ENCODE measurements at places on chromosomes 1 and 21.
A peak's percentile ranks its signal among the peaks of the same experiment; 100 is the strongest.

DNA sequence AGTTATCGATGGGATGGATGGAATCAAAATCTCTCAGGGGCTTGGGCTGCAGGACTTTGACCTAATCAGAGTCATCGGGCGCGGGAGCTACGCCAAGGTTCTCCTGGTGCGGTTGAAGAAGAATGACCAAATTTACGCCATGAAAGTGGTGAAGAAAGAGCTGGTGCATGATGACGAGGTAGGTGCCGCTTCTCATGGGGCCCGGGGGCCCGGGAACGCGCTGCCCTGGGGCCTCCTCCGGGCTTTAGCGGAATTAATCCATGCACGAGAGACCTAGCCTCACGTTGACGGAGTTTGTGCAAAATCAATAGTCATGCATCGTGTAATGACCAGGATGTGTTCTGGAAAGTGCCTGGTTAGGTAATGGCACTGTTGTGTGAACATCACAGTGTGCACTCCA, 43.8 kb downstream of the FAAP20 start:
- DNase-seq = no peak

DNA sequence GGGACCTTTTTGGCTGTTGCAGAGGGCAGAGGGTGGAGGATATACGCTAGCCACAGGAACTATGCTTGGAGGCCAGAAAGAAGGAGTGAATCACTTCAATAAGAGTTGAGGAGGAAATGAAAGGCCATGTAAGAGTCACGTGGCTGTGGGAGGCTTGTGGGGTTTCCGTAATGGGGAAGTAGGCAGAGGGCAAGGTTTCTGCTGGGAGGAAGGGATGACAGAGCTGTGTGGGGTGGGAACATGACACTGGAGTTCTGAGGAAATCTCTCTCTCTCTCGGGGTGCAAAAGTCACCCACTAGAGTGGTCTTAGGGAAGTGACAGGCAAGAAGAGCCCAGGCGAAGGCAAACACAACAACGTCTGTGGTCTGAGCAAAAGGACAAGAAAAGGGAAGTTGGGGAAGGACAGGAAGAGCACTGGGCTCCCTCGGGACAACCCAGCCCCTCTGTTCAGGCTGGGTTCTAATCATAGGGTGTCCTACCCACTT, 3.9 kb upstream of the CD1C start:
- no peak for DNase-seq

- no peak for DNase-seq
Measured at GRCh38 chr1:10888291-10888690, 91.8 kb upstream of the CASZ1 start.

- DNase-seq = peak; percentile 12
Measured at GRCh38 chr21:16194095-16194787, 464.5 kb downstream of the USP25 start.

DNA sequence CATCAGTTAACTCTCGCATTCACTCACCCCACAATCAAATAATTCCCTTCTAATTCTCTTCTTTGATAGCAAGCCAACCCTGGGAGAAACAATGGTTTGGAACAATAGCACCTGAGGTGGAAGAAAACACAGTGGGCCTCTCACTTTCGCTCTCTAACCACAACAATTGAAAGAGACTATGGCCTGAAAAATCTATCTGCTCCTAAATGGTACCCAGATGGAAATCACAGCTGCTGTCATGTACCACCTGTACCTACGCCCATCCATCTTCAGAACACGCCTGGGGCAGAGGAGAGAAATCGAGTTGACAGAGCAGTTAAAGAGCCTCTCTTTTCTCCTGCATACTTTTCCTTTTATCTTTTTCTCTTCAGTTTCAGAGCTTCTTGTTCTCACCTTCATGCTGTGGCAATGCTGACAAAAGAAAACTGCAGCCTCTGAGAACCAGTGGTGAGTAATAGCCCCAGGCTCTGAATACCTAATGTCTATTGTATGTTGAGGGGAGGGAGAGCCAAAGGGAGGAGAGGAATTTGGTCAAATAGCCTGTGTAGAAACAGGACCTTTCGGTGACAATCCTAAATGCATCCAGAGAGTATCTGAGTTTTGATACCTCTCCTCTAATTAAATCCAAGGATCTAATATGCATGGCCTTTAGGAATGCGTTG, 57.7 kb downstream of the ZC3H11B start:
- peak; percentile 15 for DNase-seq

- DNase-seq = no peak
Measured at GRCh38 chr1:102098081-102098480, 101.4 kb upstream of the OLFM3 start.

DNA sequence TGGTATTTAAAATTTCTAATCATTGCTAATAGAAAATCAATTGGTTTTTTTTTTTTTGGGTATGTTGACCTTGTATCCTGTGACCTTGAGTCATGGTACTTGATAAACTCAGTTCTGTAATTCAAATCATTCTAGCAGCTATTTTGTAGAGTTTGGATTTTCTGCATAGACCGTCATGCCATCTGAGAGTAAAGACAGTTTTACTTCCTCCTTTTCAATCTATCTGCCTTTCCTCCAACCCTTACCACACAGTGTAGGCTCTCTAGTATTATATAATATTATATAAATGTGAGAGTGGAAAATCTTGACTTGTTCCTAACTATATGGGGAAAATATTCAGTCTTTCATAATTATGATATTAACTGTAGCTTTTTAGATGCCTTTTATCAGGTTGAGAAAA, 7.0 kb downstream of the TDRD5 start:
- DNase-seq = no peak

DNA sequence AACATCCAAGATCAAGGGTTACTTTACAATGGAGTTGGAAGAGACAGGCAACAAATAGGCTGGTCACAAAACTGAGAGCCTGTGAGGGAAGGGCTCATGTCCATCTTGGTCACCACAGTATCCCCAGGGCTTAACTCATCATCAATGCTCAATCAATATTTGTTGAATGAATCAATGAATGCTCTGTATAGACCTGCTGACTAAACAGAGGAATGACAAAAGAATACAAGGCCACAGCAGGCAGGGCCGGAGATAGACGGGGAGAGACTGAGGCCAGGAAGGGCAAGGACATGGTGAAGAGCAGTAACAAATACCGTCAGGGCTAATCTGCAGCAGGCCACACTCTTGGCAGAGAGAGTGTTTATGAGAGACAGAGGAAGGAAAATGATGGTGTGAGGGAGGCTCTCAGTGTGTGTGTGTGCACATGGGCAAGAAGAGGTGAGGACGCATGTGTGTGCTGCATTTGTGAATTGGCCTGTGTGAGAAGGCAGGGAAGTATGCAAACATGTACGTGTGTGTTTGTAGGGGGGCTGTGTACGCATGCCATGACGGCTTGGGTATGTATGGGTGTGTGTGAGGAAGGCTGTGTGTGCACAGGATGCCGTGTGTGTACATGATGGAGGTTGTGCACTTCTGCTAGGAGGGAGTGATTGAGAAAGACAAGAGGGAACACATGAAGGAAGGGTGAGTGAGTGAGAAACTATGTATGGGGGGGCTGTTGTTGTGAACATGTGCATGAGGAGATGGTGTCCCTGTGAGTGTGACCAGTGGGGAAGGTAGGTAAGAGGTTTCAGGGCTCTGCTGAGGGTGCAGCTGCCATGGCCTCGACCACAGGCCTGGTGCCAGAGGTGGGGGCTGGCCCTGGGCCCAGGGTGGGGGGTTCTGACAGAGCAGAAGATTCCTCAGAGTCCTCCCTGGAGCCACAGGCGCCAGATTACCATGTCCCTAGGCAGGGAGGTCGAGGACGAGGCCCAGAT, 15.4 kb downstream of the AHDC1 start:
- peak; percentile 78 for DNase-seq

GRCh38 chr1:89361681-89362080, 2.2 kb upstream of the GBP6 start:
- DNase-seq = no peak

DNA sequence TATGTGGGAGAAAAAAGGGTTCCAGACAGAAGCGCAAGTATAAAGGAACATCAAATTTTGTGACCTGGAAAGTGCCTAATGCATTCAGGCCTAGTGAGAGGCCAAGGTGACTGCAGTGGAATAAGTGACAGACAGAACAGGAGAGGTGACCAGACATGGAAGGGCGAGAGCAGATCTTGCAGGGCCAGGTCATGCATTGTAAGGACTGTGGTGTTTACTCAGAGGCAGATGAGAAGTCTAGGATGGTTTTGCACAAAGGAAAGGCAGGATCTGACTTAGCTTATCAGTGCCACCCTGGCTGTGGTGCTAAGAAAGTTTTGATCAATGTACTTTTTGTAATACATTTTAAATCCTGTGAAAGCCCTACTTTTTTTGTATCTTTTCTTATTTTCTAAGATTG, 34.1 kb upstream of the AHCYL1 start:
- DNase-seq = no peak

DNA sequence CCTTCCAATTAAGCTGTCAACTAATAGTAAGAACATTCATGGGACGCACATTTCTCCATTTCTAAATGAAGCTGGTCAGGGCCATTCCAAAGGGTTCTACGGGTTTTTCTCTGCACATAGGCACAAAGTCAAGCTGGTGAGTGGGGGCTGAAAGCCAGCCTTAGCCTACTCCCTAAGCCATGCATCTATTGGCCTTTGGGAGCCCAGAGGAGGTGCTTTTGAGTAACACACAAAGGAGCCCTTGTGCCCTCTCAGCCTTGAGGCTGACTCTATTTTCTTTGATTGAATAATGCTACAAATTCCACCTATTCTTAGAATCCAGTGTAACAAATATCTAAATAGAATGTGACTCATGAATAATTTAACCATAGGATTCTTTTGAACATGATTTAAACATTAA, 73.6 kb downstream of the RGS13 start:
- DNase-seq = peak; percentile 13

- no peak for DNase-seq
Measured at GRCh38 chr1:180181048-180181447, 26.4 kb downstream of the QSOX1 start.

DNA sequence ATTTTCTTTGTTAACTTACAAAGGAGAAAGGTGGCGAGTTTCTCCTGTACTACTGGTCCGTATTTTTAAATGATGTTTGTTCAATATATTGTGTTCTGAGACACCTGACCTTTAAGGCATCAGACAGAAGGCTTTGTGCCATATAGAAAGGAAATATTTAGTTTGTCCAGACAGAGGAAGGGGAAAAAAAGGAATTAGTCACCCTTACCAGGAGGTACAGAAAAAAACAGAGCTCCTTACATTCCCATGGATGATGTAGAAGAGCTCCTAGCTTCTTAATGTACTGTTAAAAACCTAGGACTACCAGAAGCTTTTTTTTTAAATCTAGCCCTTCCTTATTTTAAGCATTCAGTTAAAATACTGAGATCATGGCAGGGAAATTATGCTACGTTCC, 12.4 kb upstream of the PODN start:
- no peak for DNase-seq

GRCh38 chr1:39656391-39656790, 15.5 kb downstream of the NT5C1A start:
- DNase-seq = no peak

DNA sequence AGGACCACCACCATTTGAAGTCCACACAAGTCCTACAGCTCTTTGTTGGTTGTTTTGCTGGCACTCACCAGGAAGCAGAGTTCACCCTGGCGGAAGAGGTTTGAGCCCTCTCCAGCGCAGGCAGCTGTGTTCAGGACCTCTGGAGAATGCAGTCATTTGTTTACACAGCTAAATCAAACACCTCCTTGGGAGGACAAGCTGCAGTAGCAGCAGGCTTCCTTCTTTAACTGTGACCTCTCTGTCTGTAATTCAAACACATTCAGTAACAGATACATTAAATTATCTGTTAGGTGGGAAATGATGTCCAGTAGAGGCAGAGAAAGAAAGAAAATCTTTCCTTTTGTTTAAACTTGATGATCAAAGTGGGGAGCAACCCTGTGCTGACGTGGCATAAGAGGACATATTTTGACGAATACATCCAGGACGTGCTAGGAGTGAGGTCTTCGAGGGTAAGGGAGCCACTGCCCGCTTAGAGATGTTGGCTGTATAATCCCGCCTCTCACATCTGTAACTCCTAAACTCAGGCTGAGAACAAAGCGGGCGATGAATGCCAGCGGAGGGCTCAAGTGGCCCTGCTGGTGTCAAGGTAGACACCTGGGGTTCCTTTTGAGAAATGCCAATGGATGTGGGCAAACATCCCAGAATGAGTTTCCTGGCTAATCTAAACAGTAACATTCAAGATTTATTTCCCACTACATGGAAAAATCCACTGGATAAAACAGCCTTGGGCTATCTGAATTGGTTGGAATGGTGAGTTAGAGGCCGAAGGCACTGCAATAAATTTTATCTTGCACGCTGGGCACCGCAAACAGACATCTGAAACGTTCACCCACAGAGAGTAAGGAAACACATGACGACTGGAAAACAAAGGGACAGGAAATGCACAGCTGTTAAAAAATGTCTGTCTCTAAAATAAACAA, 51.7 kb downstream of the ABCA4 start:
- peak; percentile 49 for DNase-seq

DNA sequence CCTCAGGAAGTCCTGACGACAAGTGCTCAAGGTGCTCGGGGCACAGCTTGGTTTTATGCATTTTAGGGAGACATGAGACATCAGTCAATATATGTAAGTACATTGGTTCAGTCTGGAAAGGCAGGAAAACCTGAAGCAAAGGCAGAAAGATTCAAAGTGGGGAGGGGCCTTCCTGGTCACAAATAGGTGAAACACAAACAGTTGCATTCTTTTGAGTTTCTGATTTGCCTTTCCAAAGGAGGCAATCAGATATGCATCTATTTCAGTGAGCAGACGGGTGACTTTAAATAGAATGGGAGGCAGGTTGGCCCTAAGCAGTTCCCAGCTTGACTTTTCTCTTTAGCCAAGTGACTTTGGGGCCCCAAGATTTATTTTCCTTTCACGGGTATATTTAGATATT, 8.9 kb upstream of the RNF187 start:
- no peak for DNase-seq

DNA sequence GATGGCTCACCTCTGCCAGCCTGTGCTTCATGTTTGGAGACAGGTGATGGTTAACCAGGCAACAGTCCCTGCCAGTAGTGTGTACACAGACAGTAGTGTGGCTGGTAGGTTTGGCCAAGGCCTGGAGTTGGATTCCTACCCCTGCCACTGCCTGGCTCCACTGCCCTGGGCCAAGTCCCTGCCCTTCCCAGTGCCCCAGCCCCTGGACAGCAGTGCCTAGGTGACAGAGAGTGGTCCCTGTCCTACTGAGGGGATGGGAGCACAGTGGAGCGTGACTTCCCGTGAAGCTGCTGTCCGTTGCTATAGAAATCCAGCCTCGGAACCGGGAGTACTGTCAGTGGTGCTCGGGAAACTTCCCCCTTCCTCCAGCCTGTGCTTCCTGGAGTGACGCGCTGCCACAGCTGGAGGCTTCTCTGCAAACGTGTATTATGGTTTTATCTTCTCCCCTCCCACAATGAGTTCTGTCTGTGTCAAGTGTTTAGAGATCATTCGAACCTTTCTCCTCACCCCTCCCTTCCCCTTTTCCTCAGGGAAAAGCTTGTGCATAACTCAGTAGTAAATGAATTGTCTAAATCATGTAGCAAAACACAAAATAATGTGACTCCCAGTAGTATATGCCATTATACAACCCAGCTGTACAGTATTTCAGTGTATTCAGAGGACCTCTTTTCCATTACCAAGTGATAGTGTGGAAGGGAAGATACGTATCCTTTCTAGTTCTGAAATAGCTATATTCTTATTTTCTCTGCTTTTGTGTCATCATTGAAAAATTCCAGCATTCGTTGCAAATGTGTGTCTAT, 73.4 kb downstream of the GALNT2 start:
- no peak for DNase-seq

GRCh38 chr1:181062836-181063428, 25.6 kb upstream of the IER5 start:
- no peak for DNase-seq

All from AG08396 (cell line).